ENCODE measurements at places on chromosomes 4 and X.
A peak's percentile ranks its signal among the peaks of the same experiment; 100 is the strongest.

DNA sequence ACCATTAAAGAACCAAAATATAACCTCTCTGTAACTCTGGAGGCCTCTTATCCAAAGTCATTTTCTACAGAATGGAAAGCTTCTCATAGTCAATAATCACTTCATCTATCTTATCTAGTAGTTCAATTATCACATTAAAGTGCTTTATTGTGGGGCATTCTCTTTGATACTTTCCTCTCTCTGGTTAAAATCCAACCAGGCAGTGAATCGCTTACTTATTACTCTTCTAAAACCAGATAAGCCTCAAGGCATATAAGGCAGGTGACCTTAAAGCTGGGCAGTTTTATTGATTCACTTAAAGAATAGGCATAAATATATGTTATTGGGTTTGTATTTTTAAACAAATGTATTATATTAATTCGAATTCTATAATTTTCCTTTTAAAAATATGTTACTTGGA lies 2162.1 kb upstream of the TENM3 start:
- no peak for DNase-seq

DNA sequence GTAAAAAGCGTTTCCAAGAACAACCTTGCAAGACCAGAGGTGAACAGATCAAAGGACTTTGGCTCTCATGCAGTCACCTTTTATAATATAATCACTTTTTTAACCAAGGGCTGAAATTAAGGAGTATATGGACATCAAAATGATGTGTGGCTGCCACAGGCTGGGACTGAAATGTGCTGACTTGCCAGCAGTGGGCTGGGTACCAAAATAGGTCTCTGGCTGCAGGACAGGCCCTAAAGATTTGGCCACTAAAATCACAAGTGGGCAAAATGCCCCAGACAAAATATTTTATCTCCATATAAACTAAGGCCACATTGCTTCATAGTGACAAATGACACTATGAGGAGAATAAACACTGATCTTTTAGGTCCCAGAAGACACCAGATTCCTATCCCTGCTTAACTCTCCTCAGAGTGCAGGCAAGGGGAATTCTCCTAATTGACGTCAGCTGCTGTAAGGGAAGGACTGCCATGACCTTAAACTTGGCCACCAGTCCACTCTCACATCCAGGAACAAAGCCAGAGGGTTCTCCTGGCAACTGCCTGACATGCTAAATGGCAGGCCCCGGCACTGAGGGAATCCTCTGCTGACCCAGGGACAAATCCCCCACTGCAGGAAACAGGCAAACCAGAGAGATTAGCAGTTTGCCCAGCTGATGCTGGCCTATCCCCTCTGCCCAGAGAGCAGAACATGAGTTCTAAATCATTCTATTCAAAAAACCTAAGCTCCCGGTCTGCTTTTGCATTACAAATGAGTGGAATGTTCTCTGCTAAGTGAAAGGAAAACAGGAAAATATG lies 155.8 kb downstream of the PPP3CA start:
- no peak for DNase-seq

DNA sequence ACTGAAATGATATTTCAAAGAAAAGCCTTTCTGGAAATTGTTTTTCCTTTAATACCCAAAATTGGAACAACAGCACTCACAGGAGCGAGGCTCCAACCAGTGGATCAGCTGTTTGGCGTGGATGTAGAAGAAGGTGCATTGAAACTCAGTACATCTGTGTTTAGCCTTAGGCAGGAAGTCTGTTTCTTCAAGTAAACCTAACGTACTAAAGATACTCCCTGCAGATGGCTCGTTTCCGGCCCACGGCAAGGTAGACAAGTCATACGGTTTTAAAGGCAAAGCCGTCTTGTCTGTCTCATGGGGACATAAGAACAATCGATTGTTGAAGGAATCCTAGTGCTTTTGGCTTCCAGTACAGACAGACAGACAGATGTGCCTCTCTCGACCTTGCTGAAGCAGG lies 50.0 kb upstream of the CLCN4 start:
- no peak for DNase-seq

- DNase-seq: no peak
These were observed 308.7 kb downstream of the PRDM5 start for GRCh38 chr4:120613778-120614177.

- DNase-seq: no peak
These were observed 905.2 kb downstream of the TRAM1L1 start for GRCh38 chr4:116180157-116180601.

DNA sequence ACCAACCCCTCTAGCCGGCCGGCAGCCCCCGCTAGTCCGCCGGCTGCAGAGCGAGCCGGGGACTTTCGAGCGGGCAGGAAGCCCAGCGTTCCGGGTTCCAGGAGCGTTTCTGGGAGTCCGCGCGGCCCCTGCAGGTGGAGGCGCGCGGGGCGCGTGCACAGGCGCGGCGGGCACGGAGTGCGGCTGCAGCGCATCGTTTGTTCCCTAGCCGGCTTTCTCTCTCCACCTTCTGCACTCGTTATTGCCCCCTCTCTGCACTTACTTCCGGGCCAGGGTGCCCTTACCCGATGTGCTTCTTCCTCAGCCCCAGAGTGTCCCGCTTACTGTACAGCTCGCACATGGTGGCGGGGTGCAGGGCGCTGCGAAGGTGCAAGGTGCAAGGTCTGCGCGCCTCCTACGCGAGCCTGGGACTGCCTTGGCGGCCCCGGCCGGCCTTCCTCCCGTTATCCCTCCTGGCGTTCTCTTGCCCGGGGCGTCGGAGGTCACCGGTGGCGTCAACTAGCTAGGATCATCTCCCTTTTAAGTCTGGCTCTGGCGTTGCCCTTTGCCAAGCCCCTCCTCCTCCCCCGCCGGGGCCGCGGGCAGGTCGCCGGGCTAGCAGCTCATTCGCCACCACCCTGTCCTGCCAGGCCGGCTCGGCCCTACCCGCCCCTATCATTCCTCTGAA lies at the start of gene ETNPPL:
ETNPPL (minus strand) TSS at position 495 of the 667 bp plus-strand sequence; CDS start at position 340, 155 bp downstream.
- peak; percentile 51 for DNase-seq

- DNase-seq: no peak
These were observed 2.0 kb upstream of the CFAP97 start for GRCh38 chr4:185205697-185206342.

GRCh38 chrX:144586756-144587155 lies 660.5 kb upstream of the SPANXN1 start:
- DNase-seq: no peak

- DNase-seq: no peak
These were observed 32.0 kb downstream of the LIMCH1 start for GRCh38 chr4:41569961-41570360.

DNA sequence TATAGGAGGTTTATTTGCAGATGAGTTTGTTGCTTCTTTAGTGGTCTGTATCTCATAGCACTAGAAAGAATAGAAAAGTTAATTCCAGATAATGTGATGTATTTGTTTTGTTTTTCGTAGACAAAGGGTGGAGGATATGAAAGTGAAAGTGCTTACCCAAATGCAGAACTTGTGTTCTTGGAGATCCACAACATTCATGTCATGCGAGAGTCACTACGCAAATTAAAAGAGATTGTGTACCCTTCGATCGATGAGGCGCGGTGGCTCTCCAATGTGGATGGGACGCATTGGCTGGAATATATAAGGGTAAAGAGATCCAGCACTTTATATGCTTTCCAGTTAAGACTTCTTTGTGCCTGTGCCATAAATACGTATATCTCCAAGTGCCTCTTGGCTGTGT lies 43.3 kb downstream of the MTMR1 start:
- no peak for DNase-seq

DNA sequence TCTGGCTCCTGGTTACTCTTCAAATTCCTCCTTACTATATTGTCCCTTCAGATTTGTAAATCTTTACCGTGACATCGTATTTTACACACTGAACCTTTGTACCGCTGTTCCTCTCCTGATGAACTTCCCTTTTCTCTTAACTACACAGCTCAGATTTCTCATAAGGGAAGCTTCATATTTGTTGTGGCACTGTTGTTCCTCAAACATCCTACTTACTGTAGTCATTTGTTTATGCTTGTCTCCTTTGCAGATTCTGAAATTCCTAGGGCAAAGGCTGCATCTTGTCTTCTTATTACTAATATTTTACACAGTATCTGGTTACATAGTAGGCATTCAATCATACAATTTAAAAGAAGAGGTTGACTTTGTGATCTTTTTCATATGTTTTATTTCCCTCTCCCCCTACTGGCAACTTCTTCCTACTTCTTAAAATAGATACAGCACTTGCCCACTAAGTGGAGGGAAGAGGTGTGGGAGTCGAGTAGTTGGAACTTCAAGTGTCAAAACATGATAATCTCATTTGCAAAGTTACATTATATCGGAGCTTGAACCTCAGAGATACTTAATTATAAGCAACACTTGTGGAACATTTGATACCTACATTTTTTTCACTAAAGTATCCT lies 50.0 kb downstream of the TET2 start:
- DNase-seq: no peak

GRCh38 chr4:6951880-6952381 lies 42.3 kb downstream of the TBC1D14 start:
- no peak for DNase-seq

DNA sequence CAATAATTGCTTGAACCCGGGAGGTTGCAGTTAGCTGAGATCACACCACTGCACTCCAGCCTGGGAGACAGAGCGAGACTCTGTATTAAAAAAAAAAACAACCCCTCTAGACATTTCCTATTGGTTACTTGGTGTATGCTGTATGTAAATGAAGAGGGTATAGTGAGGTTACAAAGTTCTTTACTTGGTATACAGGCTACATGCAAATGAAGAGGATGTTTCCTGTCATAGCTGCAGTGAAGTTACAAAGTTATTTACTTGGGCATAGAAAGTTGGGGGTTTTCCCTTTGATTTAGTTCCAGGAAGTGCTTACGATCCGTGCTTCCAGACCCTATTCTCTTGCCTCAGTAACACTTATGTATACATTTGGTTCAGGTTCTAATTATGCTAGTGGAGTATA lies 38.4 kb upstream of the CLNK start:
- no peak for DNase-seq

- DNase-seq: no peak
These were observed 63.0 kb upstream of the WDFY3 start for GRCh38 chr4:85029453-85029852.

DNA sequence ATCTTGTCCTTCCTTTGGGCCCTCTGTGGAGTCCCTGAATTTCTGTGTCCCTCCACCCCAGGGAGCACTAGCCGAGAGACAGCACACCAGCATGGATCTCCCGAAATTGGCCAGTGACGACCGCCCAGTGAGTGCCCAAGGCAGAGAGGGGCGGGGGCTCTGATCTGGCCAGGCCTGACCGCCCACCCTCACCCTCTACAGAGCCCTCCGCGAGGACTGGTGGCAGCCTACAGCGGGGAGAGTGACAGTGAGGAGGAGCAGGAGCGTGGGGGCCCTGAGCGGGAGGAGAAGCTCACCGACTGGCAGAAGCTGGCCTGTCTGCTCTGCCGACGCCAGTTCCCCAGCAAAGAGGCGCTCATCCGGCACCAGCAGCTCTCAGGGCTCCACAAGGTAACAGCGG lies 8.4 kb upstream of the UBA1 start:
- DNase-seq: no peak

DNA sequence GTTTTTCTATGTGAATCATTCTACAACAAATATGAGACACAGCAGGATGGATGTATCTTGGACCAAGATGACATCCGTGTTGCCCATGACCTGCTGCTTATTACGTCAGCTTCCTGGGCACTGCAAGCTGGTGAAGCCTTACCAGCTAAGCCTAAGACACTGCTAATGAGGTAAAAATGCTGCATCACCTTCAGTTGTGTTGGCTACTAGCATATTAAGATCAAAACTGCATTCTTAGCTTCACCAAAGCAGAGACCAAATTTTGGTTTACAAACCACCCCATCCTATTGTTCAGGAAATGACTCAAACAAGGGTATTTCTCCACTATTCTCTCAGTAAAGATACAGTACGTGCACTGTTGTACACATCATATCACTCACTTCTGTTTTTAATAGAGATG lies 50.3 kb downstream of the MAML3 start:
- DNase-seq: no peak

DNA sequence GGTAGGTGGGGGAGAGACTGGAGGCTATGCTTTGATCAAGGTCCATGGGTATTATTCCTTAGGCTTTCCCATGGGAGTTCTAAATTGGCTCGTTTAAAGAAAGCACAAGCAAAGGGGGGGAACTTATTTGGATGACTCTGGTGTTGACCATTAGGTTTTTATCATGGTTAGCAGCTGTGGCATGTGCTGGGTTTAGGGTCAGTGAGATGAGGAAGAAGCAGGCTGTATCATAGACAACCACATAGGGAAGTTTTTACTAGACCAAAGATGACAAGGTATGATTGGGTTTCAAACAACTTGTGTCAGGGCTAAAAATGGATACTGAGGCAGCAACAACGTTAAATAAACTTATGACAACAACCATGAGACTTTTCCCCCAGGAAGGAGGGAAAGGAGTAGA lies 97.7 kb downstream of the DNAAF6 start:
- DNase-seq: no peak

GRCh38 chr4:103318327-103318726 lies 120.2 kb upstream of the CENPE start:
- DNase-seq: no peak

Measured in neural crest cell (in vitro differentiated cells).